ENCODE measurements at places on chromosomes 1 and 21.

GRCh38 chr1:52139817-52140540 is 1.9 kb upstream of the ZFYVE9 start:
- no peak for DNase-seq

GRCh38 chr1:20733360-20733975 is 965 bp upstream of the SH2D5 start:
- DNase-seq, result no peak

DNA sequence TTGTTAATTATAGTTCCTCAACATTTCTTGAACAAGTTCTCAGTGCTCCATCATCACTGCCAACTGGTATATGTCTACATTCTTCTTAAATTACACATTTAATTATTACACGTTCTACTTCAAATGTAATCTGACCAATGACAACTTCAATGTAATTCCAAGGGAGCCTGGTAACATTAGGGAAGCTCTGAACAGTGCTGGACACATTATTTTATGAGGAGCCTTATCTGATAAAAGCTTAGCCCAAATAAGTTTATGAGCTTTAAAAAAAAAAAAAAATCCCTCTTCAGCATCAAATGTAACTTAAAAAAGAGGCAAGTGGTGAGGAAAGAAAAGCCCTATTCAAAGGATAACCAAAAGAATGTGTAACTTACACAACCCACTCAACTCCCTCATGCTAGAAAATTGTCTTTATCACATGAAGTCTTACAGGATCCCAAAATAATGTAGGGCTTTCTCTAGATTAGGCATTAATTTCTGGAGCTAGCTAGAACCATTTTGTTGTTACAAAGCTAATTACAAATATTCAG is 35.2 kb upstream of the ABCA4 start:
- no peak for DNase-seq

- no peak for DNase-seq
Measured at GRCh38 chr1:239858529-239858928, 233.2 kb upstream of the FMN2 start.
